ENCODE measurements at places on chromosomes 16 and 17.
A peak's percentile ranks its signal among the peaks of the same experiment; 100 is the strongest.

- no peak for DNase-seq
These were observed 267.1 kb downstream of the UTP18 start for GRCh38 chr17:51527225-51527982.

DNA sequence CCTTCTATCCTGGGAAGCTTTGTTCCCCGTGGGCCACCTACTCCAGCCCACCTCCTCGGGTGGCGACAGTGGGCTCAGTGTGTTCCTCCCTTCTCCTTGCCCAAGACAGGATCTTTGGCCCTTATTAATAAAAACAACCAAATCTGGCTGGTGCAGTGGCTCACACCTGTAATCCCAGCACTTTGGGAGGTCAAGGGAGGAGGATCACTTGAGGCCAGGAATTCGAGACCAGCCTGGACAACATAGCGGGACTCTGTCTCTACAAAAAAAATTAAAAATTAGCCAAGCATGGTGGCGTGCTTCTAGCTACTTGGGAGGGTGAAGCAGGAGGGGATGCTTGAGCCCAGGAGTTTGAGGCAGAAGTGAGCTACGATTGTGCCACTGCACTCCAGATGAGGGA, 42.2 kb downstream of the SOCS1 start:
- no peak for DNase-seq

DNA sequence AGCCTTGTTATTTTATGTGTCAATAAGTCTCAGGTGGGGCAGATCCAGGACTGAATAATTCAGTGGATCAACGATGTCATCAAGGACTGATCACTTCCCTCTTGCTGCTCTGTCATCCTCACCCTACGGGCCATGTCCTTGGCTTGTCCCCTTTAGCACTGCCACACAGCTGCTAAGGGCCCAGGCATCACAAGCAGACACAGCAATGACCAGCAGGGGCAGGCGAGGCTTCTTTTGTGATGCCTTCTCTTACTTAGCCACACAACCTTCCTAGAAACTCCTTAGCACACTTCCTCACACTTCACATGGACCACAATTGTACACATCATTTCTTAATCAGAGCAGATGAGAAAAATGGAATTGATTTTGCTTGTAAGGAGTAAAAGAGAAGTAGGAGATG, 356.3 kb upstream of the SOX9 start:
- no peak for DNase-seq

GRCh38 chr16:66905633-66906539, 12.8 kb downstream of the CDH16 start:
- no peak for DNase-seq

- no peak for DNase-seq
These were observed 97.1 kb upstream of the HS3ST3A1 start for GRCh38 chr17:13698832-13699231.

DNA sequence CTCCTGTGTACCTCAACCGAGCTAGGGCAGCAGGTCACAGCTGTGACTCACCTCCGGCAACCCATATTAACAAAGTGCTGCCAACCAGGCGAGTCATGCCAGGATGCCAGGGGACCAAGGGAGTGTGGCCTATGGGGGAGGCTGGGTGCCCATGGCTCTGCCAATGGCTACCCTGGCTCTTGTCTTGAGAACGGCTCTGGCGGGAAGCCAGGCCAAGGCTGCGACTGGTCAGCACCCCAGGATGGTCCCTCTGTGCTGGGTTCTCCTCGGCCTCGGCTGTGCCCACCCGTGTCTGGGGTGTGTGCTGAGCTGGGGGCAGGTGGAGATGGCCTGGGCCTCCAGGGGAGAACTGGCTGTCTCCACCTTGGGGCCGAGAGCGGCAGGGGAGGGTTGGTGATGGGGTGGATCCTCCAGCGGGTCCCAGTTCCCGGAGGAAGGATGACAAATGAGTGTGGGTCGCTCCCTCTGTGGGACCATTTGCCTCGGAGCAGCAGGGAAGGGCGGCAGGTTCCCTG, 75.8 kb downstream of the MRC2 start:
- DNase-seq = no peak

DNA sequence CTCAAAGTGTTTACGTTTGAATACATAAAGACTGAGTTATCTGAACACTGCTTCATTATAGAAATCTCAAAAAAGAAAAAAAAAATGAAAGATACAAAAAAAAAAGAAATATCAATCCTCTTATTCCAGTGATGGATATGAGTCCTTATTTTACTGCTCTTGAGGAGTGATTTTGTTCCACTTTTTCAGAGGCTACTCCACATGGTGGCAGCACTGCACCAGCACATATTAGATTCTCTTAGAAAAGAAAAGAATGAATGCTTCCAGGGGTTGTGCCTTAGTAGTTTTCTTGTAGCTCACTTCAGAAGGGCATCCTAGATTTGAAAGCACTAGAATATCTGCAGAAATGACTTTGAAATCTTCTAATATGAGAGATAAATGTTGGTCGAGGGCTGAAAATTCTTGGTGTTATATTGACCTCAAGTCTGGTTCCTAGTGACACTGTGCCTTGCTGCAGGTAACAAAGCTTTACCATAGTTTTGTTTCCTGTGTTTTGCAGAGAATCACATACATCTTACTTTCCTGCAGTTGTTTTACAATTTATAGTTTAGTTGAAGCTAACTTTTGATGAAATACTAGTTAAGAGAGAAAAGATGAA, 25.9 kb downstream of the AP2B1 start:
- DNase-seq = peak; percentile 55

GRCh38 chr16:73996624-73997339, 299.8 kb upstream of the PSMD7 start:
- DNase-seq = peak; percentile 1

DNA sequence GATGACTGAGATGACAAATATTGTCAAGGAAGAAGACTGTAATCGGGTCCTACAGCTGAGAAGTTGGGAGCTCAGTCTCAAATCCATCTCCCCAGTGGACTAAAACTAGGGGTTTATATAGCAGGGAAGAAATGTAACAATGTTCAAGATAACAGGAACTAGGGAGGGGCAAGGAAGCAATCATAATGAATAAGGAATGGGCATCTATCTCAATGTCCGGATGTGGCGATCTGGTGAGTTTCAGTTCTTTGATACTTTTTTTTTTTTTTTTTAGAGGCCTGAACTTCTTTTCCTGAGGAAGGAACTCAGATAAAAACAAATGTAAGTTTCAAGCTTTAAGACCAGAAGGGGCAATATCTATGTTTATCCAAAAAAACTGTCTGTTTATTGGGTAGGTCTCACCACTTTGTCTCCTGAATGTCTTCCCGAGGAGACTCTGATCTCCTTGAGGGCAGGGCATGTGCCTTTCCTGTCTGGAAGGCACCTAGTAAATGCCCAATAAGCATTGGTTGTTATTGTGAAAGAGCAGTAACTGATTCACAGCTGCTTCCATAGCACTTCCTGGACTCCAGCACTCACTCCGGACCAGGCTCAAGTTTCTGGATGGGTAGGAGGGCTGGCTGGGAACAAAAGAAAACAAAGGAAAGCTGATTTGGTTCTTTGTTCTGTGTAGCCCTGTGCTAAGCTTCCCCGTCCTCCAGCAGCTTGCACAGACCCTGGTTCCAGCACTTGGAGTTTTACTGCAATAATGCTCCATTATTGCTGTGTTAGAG, 51.9 kb downstream of the MEOX1 start:
- no peak for DNase-seq

DNA sequence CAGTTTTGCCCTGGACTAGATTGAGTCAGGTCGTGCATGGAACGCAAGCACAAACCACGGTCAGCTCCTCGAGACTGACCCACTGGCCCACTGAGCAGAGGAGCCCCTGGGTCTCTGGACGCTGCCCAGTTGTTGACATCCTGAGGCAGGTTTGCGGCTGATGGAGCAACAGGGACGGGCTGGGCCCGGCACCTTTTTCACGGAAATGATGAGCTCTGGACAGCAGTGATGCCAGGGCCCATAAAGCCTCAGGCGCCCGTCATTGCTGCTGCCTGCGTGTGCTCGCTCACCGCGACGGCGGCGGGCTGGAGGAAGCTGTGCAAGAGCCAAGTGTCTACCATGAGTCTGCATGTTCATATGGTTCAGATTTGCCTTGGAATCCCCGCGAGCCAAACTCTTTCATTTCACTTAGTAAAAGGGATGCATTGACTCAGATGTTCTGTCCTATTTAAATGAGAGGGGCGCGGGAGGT, 30.8 kb upstream of the CRISPLD2 start:
- no peak for DNase-seq

GRCh38 chr17:57668332-57668731, 76.8 kb downstream of the CCDC182 start:
- no peak for DNase-seq

GRCh38 chr17:45833920-45834319, 10.8 kb upstream of the SPPL2C start:
- DNase-seq = no peak

All from suppressor macrophage (primary cell).